GM04504 (cell line): ENCODE measurements at places on chromosomes 5 and 9.
A peak's percentile ranks its signal among the peaks of the same experiment; 100 is the strongest.

DNA sequence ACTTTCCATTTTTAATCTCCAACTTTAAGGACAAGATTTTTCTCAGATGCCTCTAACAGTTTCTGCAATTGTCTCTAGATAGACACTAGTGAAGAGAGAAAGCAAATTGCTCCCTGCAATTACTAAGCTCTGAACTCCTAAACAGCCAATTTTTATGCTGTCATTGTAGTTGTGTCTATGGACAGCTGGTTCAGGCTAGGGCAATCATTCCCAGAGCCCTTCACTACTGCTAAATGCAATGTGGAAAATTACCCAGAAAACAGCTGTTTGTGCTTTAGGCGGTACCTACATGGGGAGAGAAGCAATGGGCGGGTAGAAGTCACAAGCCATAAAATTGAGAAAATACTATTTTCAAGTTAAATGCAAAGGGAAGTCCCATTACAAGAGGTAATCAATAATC is 211.6 kb downstream of the SPOCK1 start:
- no peak for DNase-seq

DNA sequence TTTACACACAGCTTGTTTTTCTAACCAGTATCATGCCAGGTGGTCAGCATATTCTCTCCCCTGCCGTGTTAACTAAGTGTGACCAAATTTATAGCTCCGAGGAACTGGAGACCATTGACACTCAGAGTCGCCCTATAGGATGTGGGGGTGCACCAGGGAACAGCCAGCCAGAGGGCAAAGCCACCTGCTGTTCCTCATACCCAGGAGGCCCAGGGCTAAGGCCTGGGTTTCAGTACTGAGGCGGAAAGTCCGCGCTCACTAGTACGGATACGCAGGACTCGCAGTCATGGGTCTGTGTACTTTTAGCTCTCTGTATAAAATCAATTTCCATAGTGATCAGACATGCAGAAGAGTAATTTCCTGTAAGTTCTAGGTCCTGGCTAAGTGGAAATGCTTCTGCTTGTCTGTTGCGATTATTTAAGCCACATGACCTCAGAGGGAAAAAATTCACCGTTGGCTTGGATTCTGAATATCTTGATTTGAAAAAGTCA is 247.0 kb downstream of the AOPEP start:
- DNase-seq, result no peak

DNA sequence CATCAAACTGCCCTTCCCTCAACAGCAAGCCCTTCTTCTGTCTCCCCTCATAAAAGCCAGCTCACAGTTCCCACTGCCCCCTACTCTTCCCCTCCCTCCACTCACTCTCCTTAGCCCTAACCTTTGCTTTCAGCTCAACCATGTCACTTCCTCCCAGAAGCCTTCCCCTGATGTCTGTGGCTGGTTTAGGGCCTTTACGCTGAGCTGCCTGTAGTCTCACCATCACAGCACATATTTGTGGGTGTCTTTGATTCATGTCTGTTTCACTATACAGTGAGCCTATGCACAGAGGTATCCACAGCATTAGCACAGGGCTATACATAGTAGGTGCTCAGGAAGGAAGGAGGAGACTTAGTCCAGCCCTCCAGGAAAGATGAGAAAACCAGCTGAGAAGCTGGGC is 34.7 kb downstream of the C9orf50 start:
- no peak for DNase-seq

- DNase-seq, result no peak
Observed at GRCh38 chr5:75053054-75053303, 621 bp upstream of the GCNT4 start.

DNA sequence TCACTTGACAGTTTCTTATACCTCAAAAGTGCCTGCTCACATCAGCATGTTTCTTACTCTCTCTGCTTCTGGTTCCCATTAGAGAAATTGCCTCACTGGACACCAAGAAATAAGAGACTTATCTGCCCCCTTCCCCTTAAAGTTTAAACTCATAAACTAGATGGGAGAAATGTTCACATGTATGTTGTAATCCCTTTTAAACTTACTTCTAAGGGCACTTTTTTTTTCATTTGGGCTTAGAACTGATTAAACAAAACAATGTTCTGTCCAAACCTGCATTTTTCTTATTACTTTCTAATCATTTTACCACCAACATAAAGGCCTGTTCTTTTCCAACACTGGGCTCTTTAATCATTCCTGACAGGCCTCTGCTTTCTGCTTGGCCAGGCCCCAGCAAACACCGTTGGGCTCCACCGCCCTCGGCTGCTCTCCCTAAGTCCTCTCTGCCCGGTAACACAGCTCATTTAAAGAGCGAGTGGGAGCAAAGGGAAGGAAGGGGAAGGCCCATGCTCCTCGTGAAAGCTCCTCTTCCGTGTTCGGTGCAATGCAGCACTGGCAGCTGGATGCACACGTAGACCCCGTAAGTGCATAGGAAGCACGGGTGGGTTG is 53.4 kb downstream of the ROR2 start:
- no peak for DNase-seq

GRCh38 chr5:77300451-77300850 is 90.0 kb downstream of the PDE8B start:
- no peak for DNase-seq

- DNase-seq, result no peak
Observed at GRCh38 chr9:111913159-111913558, 16.5 kb downstream of the UGCG start.

DNA sequence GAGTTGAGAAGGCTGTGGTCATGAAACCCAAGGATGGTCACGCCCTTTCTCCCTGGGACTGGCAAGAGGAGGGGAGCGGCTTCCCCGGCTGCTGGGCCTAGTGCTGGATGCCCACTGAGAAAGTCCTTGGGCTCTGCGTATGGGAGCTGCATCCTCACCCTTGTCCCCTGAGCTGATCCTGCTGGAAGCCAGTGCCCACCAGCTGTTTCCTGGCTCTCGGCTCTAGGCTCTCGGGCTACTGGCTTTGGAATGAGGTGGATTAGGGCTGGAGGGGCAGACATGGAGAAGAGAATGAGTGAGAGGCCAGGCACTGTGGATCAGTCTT is 149.3 kb upstream of the PPP1R26 start:
- DNase-seq, result no peak

DNA sequence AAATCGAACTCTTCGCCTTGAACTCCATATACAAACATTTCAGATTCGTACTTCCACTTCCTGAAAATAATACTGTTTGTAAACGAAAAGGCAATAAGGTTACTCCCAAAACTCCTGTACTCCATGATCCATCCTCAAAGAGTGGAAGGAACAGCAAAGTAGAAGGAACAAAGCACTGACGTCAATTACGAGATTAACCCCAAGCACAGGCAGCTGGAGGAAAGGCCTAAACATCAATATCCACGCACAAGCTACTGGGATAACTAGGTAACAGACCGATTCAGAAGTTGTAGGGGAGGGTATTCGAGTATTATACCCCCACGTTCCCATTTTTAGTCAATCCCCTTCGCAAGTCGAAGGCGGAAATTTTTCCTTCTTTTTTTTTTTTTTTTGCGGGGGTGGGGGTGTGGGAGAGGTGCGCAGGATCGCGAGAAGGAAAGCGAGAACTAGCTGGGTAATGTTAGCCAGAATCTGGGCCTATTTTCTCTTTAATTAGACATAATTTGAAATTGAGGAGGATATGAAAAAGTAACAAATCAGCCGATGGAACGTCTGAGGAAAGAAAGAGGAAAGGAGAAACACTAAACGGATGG is 909 bp downstream of the AFF4 start:
- no peak for DNase-seq

DNA sequence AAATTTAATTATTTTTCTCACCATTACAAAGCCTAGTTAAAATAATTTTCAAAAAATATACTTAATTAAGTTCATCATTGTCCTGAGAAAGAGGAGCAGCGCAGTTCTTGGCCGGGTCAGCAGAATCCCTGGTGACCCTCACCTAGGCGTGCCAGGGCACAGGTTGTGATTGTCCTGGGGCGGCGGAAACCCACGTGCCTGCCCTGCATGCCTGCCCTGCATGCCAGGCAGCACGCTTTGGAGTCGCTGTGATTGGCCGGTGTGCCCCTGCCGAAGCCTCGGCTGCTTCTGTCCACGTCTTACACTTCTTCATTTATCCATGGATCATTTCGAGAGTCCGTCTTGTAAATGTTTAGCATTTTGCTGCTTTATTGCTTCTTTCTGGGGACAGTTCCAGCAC is 25.6 kb downstream of the SLC12A2 start:
- no peak for DNase-seq

DNA sequence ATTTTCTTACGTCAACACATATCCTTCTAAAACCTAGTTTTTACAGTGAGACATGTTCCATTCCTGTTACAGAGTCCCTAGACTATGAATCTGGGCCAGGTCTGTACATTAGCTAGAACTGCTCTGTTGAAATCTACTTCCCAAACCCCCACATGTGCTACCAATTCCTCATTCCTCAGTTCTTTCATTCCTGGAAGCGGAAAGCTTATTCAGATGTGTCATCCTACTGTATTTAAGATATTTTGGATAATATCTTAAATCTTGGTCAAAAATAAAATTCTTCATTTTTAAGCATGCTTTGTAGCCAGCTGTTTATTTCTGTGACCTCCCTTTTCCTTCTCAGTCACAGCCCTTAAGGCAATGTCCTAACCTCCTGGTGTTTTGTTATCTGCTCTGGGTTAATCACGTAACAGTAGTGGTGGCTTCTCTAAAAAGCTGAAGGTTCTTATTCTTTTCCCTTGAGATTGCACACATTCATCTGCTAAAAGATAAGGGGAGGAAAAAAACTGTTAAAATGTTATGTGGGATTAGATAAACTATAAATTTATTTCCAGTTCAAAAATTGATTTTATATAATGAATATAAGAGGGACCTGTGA is 35.6 kb downstream of the GLRX start:
- DNase-seq, result no peak

DNA sequence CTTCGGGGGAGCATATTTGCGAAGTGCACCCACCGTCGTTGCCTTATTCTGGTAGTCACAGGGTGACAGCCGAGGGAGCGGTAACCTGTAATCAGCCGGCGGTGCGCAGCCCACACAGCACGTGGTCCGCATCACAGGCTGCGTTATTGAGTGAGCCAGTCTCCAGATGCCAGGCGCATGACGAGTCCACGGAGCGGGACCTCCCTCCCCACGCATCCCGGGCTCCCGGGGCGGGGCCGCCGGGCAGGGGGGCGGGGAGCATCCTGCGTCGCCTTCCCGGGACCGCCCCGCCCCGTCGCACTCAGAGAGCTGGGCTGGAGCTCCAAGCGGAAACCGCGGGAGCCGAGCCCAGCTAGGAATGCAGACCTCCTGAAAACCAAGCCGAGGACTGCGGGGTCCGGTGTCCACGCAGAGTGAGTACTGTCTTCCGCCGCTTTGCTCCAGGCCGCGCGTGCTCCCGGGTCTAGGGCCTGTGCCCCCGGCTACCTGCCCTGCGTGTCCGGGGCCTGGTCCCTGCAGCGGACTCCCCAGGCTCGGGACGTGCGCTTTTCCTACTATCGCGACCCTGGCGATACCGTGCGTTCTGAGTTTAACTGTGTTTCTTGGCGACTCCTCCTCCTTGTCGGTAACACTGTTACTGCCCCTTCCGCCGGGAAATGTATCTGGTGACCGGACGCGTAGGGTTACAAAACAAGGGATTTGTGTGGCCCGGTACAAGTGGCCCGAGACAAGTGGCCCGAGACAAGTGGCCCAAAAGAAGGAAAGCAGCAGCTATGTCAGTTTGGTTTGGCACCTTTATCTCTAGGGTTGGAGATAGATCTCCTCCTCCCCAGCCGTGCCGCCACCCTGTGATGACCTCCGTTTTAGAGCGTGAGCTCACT is 40.6 kb downstream of the CAST start:
- peak; percentile 92 for DNase-seq

DNA sequence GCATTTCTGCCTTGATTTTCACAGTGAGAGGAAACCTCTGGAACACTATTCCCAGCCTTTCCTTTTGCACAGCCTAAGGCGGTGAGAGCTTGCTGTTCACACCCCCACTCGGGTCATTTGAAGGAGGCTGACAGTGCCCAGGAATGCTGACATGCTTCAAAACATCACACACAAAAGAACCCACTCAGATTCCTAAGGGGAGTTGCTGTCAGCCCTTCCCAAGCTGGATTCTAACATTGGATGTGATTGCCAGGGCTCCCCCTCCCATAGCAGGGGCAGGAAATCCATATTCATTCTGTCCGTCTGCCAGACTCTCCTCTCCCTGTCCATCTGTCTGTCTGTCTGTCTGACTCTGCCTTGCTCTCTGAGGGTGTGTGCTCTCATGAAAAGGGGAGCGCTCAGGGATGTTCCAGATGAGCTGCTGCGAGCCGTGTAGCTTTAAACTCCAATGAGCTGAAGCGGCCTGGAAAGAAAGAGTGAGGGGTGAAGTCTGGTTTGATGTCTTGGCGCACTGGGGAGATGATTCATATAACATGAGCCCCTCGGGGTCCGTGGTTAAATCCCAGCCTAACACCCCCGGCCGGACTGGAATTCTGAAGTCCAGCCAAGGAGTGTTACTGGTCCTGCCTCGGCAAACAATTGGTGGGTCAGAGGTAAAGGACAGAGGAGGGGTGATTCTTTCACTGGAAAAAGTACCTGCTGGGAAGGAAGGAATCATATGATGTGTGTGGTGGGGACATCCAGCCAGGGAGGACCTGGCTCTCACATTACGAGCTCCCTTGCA is 517.0 kb downstream of the CCDC171 start:
- DNase-seq, result no peak

DNA sequence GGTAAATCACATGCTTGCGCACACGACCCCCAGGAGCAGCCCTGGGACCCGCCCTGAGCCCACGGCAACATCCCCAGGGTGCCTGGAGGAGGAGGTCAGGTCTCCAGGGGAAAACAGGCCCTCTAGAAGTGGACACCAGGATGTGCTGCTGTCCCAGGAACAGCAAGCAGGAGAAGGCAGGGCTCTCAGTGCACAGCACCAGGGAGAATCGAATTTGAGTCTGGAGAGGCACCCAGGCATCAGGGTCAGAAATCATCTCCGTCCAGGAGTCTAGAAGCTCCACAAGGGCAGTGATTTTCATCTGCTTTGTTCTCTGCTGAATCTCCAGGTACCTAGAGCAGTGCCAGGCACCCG is 93.6 kb downstream of the PAX5 start:
- DNase-seq, result no peak

DNA sequence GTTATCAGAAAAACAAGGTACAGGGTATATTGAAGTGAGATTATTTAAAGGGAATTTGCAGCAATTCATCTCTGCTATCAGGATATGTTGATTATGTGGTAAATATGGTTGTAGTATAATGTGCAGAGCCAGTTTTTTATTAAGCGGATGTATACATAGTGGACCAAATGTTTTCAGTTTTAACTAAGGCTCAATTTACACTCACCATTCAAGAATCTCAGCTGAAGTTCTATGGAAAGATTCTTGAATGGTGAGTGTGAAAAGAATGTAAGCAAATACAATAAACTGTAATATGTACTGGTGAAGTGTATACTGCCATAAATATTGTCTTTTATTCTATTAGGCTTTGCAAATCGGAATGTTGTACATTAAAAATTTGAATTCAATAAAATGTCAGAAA is 895.9 kb upstream of the CDH10 start:
- no peak for DNase-seq
